Activated CD8-positive, alpha-beta T cell treated with anti-CD3 and anti-CD28 coated beads, Interleukin-2, amount 10 ng/mL, durations not matched to agents 7 days and 5 days (primary cell): ENCODE measurements at places on chromosomes 1 and 21.
A peak's percentile ranks its signal among the peaks of the same experiment; 100 is the strongest.

GRCh38 chr1:211637066-211637465 lies 38.4 kb downstream of the NEK2 start:
- no peaks in the 10 kb centered on the region for H3K36me3 ChIP-seq
- H3K27me3 ChIP-seq = peaks cover 8% of the 10 kb centered on the region
- DNase-seq = no peak

GRCh38 chr1:3537359-3537758 lies 73.9 kb downstream of the MEGF6 start:
- H3K4me3 ChIP-seq = no peak overlapping the region
- H3K27me3 ChIP-seq = no peaks in the 10 kb centered on the region
- DNase-seq = no peak

DNA sequence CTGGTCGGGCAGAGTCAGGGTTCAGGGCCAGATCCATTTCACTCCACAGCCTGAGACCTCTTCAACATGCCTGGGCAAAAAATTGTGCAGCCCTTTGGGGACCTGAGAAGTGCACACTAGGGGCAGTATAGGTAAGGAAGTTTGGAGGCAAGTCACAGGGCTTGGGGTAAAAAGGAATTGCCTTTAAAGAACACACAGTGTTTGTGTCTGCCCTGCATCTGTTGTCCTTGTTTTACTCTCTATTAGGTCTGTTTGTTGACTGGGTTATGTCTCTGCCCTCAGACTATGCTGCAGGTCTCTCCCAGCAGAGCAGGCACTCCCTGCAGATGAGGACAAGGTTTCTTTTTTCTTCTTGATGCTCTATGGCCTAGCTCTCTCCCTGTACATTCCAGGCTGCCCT lies 22.0 kb downstream of the LDLRAD2 start:
- H3K36me3 ChIP-seq = peaks cover 13% of the 10 kb centered on the region
- H3K4me1 ChIP-seq = no peaks in the 10 kb centered on the region
- no peak overlapping the region for H3K4me3 ChIP-seq
- no peak overlapping the region for H3K27ac ChIP-seq
- DNase-seq = no peak
- H3K27me3 ChIP-seq = no peaks in the 10 kb centered on the region

DNA sequence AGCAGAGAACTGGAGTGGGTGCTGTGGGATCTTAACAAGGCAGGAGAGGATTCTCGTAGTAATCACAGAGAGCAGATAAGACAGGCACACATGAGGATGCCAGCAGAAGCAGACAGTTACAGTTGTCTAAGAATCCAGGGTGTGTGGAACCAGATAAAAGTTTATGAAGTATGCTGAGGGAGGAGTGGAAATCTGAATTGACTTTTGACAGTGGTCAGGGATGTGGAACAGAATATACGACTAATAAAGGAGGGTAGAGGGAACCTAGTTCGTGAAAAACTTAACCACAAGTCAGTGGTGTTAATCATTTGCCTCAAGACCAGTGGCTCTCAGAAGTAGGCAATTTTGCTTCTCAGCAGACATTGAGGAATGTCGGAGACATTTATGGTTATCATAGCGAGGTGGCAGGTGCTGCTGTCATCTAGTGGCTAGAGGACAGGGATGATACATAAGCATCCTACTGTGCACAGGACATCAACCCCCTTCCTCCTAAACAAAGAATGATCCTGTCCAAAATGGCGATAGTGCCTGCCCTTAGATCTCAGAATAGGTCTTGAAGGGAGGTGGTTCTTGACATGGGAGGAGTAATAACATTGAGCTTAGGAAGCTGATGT lies 3.0 kb downstream of the LRRC8D start:
- no peak overlapping the region for H3K27ac ChIP-seq
- DNase-seq = no peak
- peaks cover 5% of the 10 kb centered on the region for H3K36me3 ChIP-seq
- peaks cover 29% of the 10 kb centered on the region for H3K4me1 ChIP-seq

DNA sequence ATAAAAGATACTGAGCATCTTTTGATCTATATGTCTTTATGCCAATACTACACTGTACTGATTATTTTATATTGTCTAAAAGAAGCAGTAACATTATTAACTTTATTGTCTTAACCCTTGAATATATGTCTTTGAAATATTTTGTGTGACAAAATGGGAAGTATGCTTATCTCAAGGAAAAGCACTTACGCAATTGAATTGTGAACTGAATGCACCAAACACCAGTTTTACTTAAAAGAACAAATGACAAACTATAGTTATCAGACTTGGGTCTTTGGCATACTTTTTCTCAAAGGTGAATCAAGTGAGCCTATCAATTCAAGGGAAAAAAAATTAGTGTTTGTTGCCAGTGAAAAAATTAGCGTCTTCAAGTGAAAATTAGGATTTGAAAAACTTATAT lies 9.2 kb upstream of the SLC6A9 start:
- no peak overlapping the region for H3K4me3 ChIP-seq
- no peaks in the 10 kb centered on the region for H3K4me1 ChIP-seq
- peaks cover 14% of the 10 kb centered on the region for H3K27me3 ChIP-seq
- H3K27ac ChIP-seq = no peak overlapping the region

DNA sequence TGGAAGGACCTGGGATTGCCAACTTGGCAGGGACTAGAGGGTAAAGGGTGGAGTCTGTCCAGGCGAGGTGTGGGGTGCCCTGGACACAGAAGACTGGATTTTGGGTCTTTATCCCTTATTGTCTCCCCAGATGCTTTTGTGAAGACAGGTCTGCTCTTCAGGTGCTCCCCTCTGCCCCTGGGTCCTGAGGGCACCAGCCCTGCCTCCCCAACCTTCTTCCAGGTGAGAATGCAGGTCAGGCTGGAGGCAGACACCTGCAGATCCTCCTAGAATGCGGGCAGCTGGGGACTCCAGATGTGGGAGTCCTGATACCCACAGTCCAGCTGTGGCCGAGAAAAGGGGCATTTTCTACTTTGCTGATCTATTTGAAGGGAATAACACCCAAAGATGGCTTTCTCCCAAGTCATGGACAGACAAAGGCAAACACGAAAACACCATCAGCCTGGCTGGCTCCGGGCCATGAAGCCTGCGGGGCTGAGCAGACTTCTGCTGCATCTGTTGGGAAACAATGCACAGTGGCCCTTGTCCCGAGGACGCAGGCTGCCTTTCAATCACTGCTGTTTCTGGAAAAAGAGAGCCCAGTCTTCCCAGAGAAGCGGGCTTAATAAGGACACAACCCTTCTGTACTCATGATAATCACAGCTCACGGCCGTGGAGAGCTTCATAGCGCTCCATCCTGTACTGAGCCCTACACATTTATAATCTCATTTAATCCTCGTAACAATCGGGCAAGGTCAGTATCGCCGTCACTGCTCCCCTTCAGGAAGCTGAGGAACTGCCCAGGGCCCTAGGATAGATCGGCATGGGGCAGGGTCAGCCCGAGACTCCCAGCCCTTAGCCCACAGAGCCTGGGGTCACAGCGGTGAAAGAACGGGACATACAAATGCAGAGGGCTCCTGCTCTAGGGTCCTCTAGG lies 62.0 kb upstream of the ABCG1 start:
- H3K36me3 ChIP-seq = no peaks in the 10 kb centered on the region
- H3K27ac ChIP-seq = no peak overlapping the region
- no peak overlapping the region for H3K4me3 ChIP-seq
- H3K27me3 ChIP-seq = no peaks in the 10 kb centered on the region

GRCh38 chr1:76115171-76115570 lies 40.6 kb downstream of the ST6GALNAC3 start:
- H3K27ac ChIP-seq = no peak overlapping the region
- H3K36me3 ChIP-seq = no peaks in the 10 kb centered on the region
- DNase-seq = no peak
- no peak overlapping the region for H3K4me3 ChIP-seq
- H3K4me1 ChIP-seq = no peaks in the 10 kb centered on the region

GRCh38 chr1:19569786-19570185 lies 74.3 kb upstream of the NBL1 start:
- H3K4me1 ChIP-seq = no peaks in the 10 kb centered on the region
- no peaks in the 10 kb centered on the region for H3K36me3 ChIP-seq
- no peak for DNase-seq
- peaks cover 14% of the 10 kb centered on the region for H3K27me3 ChIP-seq
- H3K4me3 ChIP-seq = no peak overlapping the region
- no peak overlapping the region for H3K27ac ChIP-seq

- no peak overlapping the region for H3K4me3 ChIP-seq
- no peaks in the 10 kb centered on the region for H3K36me3 ChIP-seq
- H3K27ac ChIP-seq = no peak overlapping the region
- DNase-seq = no peak
- H3K27me3 ChIP-seq = no peaks in the 10 kb centered on the region
These were observed 67.0 kb downstream of the TGFB2 start for GRCh38 chr1:218412171-218412570.

DNA sequence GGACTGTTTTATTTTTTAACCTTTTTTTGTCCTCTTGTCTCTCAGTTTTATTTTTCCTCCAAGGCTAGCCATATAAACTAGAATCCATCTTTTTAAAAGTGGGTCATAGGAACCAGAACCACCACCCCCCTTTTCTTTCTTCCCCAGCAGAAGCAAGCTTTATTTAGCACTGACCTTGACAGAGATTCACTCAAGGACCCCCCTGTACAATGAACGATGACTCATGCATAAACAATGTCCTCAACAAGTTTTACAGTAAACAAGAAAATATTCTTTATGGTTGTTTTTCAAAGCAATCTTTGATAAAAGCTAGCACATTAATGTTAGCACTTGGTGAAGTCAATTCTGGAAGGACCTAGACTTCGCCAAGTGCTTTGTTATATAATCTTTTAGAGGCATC lies 14.1 kb downstream of the PKN2 start:
- H3K4me1 ChIP-seq = peaks cover 10% of the 10 kb centered on the region
- DNase-seq = no peak
- H3K27me3 ChIP-seq = no peaks in the 10 kb centered on the region

GRCh38 chr1:155062702-155063411 lies 683 bp upstream of the EFNA4 start:
- peaks cover 18% of the 10 kb centered on the region for H3K36me3 ChIP-seq
- H3K27ac ChIP-seq = no peak overlapping the region
- H3K27me3 ChIP-seq = no peaks in the 10 kb centered on the region
- H3K4me1 ChIP-seq = peaks cover 41% of the 10 kb centered on the region
- peak overlapping the region; percentile 89 for H3K4me3 ChIP-seq

- H3K27me3 ChIP-seq = no peaks in the 10 kb centered on the region
- no peak overlapping the region for H3K27ac ChIP-seq
- H3K4me3 ChIP-seq = no peak overlapping the region
- no peak for DNase-seq
- H3K4me1 ChIP-seq = no peaks in the 10 kb centered on the region
- peaks cover 19% of the 10 kb centered on the region for H3K36me3 ChIP-seq
These were observed 21.1 kb downstream of the USP1 start for GRCh38 chr1:62457955-62458354.

DNA sequence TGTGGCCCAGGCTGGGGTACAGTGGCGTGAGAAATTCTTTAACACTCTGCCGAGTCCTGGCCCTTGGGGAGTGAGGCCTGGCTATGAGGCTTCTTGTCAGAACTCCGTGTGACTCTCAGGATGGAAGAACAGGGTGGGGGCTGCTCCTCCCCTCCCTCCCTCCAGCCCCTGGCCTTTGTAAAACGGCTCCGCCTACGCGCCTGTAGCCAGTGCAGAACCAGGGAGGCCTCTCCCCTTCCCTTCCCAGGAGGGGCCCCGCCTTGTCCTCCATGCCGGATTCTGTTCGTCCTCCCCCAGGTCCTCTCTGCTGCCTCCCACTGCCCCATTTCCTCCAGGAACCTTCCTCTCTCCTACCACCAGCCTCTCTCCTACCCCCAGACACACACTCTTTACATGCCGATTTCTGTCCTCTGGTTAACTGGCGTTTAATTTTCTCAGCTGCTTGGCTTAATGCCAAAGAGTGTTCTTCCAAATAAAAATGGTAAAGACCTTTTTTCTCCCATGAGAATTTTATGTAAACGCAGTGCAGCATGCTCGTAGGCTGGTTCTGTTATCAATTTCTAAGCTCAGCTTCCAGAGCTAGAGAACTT lies 21.0 kb downstream of the PDE9A start:
- no peak overlapping the region for H3K4me3 ChIP-seq
- H3K4me1 ChIP-seq = peaks cover 24% of the 10 kb centered on the region
- no peaks in the 10 kb centered on the region for H3K36me3 ChIP-seq
- peaks cover 5% of the 10 kb centered on the region for H3K27me3 ChIP-seq
- DNase-seq = no peak
- H3K27ac ChIP-seq = no peak overlapping the region

DNA sequence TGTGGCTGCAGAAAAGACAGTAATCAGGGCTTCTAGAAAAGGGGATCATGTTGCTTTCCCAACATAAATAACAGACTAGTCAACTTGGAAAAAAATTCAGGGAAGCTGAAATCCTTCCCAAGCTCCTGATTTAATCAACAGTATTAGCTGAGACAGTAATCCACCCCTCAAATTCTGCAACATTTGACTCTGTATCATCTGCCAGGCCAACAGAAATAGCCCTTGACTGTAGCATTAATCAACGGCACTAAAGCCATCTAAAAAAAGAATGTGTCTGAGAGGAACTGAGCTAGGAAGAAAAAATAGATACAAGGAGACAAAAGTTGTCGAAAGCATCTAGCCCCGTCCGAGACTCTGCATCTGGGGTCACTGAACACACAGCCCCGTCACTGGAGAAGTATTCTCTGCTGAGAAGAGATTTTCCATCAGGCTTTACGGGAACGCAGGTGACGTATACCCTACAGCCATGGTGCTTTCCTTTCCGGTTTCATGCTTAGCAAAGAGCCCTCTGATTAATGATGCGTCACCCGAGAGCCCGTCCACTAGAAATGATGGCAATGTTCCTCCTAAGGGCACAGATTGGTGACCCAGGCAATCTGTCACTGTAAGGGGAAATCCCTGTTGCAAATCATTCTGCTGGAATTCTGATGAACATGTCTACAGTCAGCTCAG lies 42.1 kb upstream of the TP53BP2 start:
- no peak for DNase-seq
- no peak overlapping the region for H3K4me3 ChIP-seq
- H3K36me3 ChIP-seq = no peaks in the 10 kb centered on the region
- H3K27me3 ChIP-seq = peaks cover 5% of the 10 kb centered on the region
- H3K27ac ChIP-seq = no peak overlapping the region
- H3K4me1 ChIP-seq = no peaks in the 10 kb centered on the region

GRCh38 chr21:37699024-37699775 lies 217.1 kb downstream of the KCNJ6 start:
- no peaks in the 10 kb centered on the region for H3K4me1 ChIP-seq
- H3K27me3 ChIP-seq = no peaks in the 10 kb centered on the region
- no peak for DNase-seq
- H3K4me3 ChIP-seq = no peak overlapping the region
- H3K36me3 ChIP-seq = no peaks in the 10 kb centered on the region

GRCh38 chr1:36831186-36831810 lies 203.0 kb downstream of the GRIK3 start:
- no peak overlapping the region for H3K4me3 ChIP-seq
- H3K4me1 ChIP-seq = no peaks in the 10 kb centered on the region
- no peak overlapping the region for H3K27ac ChIP-seq
- H3K36me3 ChIP-seq = no peaks in the 10 kb centered on the region
- DNase-seq = no peak

DNA sequence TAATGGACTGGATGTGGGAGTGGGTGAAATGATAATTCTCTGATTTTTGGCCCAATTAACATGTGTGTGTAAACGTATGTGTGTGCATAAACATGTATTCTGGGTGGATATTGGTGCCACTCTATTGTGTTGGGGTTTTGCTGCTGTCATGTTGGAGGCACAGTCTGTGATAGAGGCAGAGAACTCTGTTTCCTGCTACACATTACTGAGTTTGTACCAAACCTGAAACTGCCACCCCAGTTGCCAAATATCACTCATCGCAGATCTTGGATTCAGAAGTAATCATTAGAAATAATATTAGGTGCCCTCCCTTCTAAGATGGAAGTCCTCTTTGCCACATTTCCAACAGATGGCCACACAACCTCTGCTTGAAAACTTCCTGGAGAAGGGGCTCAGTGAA lies 13.8 kb downstream of the FASLG start:
- no peak overlapping the region for H3K27ac ChIP-seq
- no peak for DNase-seq
- no peaks in the 10 kb centered on the region for H3K27me3 ChIP-seq

- no peak for DNase-seq
- no peaks in the 10 kb centered on the region for H3K36me3 ChIP-seq
- H3K4me3 ChIP-seq = no peak overlapping the region
- H3K27me3 ChIP-seq = peaks cover 6% of the 10 kb centered on the region
- peaks cover 8% of the 10 kb centered on the region for H3K4me1 ChIP-seq
These were observed 66.7 kb upstream of the PARP1 start for GRCh38 chr1:226474443-226475141.
